Activated CD8-positive, alpha-beta memory T cell treated with anti-CD3 and anti-CD28 coated beads, Interleukin-2, amount 50 U/mL, for 4 hours (primary cell): ENCODE measurements at places on chromosomes 7 and 10.

DNA sequence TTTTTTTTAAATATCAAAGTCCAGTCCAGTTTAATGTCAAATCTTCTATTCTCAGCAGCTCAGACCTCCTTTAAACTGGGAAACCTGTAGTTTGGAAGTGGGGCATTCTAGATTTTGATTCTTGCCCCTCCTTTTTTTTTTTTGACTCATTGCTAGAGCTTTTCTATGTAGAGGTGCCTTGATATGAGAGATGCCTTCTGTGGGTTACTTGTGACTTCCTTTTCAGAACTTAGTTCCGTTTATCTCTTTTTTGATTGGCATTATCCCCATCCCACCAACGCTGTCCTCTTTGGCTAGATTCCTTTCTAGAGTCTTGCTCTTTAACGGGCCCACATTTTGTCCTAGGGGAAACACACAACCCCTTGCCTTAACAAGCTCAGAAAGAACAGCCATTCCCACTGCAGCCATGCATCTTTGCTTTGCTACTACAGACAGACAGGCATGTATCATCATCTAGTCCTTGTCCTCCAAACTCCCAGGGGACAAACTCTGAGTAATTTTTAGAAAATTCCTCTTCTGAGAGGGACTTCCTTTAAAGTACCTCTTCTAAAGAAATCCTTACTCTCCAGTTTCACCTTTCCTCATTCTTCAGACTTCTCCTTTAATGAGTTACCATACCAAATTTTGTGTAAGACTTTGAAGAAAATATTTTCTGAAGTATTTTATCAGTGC, 153.6 kb downstream of the PHF14 start:
- no peak for DNase-seq

DNA sequence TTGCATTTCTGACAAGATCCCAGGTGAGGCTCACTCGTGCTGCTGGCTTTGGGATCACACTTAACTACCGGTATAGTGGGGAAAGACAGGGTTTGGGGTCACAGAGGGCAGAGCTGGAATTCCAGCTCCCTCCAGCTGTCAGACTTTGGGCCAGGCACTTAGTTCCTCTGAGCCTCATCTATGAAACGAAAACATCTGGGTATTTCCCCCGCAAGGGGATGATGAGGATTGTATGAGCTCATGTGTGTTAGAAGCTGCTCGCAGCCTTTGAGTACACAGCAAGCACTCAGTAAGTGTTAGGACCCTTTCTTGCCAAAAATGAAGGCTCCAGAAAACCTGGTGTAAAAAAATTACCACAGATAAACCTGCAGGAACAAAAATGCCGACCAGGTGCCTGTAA, 66.1 kb downstream of the PRPF18 start:
- DNase-seq: no peak

DNA sequence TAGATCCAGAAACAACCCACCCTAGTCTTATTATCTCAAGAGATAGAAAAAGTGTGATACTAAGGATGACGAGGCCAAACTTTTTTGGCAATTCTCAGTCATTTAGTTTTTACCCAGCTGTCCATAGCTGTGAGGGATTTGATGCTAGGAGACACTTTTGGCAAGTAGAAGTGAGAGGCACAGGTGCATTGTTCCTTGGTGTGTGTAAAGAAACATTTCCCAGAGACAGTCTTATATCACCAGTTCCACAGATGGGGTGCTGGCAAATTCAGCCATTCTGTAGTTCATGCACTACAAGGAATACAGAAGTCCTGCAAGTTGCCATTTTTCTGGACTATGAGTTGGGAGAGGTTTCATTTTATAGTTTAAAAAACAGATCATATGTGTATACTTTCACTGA, 403.3 kb upstream of the GHITM start:
- DNase-seq: no peak

- no peak for DNase-seq
Measured at GRCh38 chr10:15069230-15069629, 19.3 kb downstream of the ACBD7 start.

- no peak for DNase-seq
Measured at GRCh38 chr7:151792636-151793035, 84.3 kb downstream of the PRKAG2 start.

- DNase-seq: no peak
Measured at GRCh38 chr7:43650457-43651052, 67.6 kb downstream of the STK17A start.

GRCh38 chr10:71158902-71159301, 53.5 kb upstream of the UNC5B start:
- DNase-seq: no peak

GRCh38 chr7:95323410-95324129, 762 bp downstream of the PON1 start:
- DNase-seq: no peak

DNA sequence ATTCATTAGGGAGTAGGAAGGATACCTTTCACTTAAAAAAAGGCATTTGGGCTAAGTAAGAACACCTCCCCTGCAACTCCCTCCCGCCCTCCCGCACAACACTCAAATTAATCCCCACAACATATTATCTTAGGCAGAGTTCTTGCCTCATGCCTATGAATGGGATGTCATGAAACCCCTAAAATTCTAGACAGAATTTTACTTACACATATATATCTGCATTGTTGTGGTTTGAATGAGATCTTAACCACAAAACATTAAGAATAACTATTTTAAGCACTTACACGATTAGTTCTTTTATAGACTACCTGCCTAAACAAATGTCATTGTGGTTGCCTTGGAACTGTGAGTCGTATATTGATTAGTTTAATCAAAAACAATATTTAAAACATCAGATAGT, 4.5 kb upstream of the ITGB1 start:
- DNase-seq: no peak

DNA sequence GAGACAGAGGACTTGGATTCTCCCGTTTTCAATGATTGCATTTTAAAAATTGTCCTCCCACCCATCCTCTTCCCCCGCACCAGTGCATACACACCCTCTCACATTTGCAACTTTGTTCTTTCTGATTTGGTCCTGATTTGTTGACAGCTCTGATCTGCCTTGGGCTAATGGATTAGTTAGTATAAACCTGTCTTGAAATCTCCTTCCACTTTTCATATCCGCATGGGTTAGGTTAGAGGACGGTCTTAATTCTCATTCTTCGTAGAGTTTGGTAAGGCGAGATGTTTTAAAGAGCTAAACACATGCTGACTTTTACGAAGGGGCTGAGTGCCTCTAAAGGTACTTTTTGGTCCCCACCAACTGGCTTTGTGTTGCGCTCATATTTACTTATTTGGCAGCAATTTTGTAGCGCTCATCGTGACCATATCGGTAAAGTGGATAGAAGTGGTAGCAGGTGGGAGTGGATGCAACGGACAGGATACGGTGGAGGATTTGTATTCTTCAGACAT, 1.1 kb downstream of the AHR start:
- no peak for DNase-seq

- peak; percentile 21 for DNase-seq
Measured at GRCh38 chr10:26621889-26622711, 75.4 kb upstream of the PDSS1 start.

GRCh38 chr10:73909540-73910115, 1.3 kb upstream of the PLAU start:
- no peak for DNase-seq

- DNase-seq: peak; percentile 60
Measured at GRCh38 chr10:91006001-91006751, 85.3 kb upstream of the ANKRD1 start.

GRCh38 chr7:151571471-151571870, 51.8 kb upstream of the RHEB start:
- no peak for DNase-seq

GRCh38 chr10:58488921-58489320, 23.8 kb upstream of the BICC1 start:
- DNase-seq: no peak

- DNase-seq: no peak
Measured at GRCh38 chr7:78018641-78019446, 220.3 kb downstream of the PHTF2 start.

DNA sequence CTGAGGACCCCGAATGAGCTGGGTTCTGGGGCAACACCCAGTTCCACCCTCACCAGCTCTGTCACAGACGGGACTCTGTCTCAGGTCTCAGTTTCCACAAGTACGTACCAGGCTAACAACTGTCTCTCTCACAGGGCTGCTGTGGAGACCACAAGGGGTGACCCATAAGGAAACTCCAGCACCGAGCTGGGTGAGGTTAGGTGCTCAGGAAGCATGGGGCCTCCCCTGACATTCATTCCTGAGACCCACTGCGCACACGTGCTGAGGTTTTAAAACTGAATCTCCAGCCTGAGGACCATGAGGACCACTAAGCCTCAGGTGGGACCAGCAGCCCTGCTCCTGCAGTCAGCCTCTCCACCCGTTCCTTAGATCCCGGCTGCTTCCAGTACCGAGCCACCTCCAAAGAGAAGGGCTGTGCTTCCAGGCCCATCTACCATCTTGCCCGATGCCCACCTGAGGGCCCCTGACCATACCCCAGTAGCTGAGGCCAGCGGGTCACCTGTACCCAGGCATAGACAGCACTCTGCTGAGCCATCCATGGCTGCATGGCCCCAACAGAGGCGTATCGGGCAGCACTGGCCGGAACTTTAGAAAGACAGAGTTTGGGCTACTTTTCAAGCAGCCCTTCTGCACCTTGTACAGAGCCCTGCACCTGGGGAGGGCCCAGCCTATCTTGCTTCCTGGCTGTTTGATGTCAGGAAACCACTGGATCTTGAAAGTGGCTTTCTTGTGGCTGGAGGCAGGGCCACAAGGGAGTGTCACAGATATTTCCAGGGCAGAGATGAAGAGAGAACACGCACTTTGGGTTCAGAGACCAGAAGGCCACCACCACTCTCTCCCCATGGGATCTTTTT, 18.7 kb downstream of the HSPA12A start:
- no peak for DNase-seq

GRCh38 chr10:80447436-80448190, 6.5 kb upstream of the TSPAN14 start:
- no peak for DNase-seq

DNA sequence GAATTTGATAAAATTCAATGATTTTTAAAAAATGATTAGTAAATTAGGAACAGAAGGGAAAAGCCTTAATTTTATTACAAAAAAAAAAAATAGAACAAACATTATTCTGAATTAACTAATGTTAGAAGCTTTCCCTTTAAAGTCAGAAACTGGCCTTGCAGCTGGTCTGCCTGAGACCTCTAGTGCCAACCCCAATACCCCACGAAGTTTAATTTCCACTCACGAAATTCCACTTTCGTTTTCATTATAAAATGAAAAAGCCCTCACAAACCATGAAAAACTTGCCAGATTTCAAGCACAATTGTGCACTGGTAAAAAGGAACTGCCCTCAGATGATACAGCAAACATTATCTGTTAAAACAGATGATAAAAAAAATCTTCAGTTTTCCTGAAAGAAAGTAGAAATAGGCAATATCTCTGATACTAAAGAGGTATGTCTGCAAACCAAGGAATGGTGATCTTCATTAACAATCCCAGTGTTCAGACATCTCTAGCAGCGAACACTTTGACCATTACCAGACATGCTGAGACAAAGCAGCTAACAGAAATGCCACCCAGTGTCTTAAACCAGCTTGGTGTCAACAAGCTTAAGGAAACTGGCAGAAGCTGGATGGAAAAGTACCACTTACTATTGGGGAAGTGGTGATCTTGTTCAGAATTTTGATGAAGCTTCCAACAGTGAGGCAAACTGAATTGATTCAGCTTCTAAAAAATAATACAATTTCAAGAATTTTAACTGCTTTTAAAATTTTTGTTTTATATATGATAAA, 80.2 kb downstream of the PALS2 start:
- no peak for DNase-seq

GRCh38 chr7:107180378-107180777, 11.6 kb downstream of the HBP1 start:
- DNase-seq: peak; percentile 88

DNA sequence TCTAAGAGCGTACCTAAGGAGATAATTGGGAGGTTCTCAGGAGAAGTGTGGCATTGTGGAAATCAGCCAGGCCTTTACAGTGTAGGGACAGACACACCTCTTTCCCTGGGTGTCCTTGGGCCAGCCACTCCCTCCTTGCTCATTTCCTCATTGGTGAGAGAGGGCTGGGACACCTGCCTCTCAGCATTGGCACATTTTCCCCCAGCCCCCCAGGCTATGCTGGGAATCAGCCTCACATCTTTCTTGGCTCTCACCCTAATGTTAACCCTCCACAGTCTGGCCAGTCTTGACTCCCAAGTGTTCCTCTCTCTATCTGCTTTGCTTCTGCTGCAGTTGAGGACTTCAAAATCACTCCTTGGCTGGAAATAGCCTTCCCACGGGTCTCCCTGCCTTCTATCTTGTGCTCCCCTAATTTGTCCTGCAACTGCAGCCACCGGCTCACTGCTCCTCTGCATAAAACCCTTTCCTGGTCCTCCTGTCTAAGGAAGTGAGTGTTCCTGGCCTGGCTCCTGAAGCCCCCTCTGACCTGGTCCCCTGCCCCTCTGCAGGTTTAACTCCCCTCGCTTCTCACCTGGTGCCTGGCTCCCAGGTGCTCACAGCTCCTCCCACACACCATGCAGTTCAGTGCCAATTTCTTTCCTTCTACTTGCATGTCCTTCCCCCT, 15.8 kb downstream of the TBXAS1 start:
- no peak for DNase-seq

GRCh38 chr10:58638388-58638787, 125.7 kb downstream of the BICC1 start:
- no peak for DNase-seq

GRCh38 chr10:70319183-70319582, 35.4 kb upstream of the NPFFR1 start:
- no peak for DNase-seq

DNA sequence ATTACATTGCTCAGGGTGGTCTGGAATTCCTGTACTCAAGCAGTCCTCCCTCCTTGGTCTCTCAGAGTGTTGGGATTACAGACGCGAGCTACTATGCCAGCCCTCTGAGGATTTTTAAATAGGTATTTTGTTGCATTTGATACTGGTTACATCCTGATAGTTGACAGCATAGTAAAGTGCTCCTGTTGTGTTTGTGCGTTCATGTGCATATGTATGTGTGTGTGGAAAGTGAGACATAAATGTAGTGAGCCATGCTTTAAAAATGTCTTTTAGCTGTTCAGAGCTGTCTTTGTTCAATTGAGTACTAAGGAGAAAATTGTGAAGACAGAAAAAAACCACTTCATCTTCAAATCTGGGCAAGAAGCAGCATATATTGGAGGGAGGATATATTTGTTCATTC, 27.8 kb downstream of the ZNRF2 start:
- DNase-seq: no peak

DNA sequence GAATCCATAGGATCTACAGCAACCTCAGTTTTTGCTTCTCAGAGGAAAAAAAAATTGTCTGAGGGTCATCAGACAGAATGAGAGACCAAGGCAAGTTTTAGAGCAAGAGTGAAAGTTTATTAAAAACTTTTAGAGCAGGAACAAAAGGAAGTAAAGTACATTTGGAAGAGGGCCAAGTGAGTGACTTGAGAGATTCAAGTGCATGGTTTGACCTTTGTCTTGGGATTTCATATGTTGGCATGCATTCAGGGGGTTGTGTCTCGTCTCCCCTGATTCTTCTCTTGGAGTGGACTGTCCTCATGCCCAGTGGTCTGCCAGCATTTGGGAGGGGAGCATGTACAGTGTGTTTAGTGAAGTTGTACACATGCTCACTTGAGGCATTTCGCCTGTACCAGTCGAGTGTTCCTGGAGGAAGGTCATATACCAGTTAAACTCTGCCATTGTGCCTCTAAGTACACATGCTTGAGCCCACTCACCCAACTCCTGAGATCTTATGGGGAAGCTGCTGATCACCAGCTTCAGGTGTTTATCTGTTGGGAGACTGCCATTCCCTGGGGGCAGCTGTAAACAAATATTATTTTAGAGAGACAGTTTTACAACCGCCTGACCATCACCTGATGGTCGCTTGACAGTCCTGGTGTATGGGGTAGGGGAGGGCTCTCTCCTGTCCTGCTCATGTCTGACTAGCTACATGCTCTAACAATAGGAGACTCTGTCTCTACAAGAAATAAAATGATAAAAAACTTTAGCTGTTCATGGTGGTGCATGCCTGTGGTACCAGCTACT, 109.4 kb downstream of the EEPD1 start:
- no peak for DNase-seq
